ENCODE measurements at places on chromosomes 1 and 21.
A peak's percentile ranks its signal among the peaks of the same experiment; 100 is the strongest.

DNA sequence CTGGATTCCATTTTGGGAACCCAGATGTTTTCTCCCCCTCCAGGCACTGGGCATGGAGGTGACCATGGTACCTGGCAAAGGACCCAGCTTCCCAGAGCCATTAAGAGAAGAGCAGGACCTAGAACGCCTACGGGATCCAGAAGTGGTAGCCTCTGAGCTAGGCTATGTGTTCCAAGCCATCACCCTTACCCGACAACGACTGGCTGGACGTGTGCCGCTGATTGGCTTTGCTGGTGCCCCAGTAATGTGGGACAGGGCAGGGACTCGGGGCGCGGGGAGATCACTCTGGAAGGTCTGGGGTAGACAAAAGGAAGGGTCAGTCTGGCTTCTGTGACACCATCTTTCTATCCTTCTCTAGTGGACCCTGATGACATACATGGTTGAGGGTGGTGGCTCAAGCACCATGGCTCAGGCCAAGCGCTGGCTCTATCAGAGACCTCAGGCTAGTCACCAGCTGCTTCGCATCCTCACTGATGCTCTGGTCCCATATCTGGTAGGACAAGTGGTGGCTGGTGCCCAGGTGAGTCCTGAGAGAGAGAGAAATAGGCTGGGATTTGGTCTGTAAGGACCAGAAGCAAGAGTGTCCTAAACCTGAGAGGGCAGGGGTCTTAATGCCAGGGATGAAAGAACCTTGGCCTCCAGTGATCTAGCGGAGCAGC lies 1.6 kb downstream of the UROD start:
- no peak for DNase-seq

GRCh38 chr1:204830747-204831146 lies 39.9 kb upstream of the NFASC start:
- DNase-seq = no peak

DNA sequence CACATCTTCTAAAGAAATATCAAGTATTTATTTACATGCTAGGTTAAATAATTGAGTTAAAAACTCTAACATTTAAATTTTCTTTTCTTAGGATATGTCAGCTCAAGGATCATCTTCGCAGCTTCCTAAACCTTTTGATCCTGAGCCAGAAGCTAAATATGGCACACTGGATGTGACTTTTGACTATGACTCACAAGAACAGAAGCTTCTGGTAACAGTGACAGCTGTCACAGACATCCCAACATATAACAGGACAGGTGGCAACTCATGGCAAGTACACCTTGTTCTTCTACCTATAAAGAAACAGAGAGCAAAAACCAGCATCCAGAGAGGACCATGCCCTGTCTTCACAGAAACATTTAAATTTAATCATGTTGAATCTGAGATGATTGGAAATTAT lies 132.7 kb upstream of the SERTAD4 start:
- no peak for DNase-seq

DNA sequence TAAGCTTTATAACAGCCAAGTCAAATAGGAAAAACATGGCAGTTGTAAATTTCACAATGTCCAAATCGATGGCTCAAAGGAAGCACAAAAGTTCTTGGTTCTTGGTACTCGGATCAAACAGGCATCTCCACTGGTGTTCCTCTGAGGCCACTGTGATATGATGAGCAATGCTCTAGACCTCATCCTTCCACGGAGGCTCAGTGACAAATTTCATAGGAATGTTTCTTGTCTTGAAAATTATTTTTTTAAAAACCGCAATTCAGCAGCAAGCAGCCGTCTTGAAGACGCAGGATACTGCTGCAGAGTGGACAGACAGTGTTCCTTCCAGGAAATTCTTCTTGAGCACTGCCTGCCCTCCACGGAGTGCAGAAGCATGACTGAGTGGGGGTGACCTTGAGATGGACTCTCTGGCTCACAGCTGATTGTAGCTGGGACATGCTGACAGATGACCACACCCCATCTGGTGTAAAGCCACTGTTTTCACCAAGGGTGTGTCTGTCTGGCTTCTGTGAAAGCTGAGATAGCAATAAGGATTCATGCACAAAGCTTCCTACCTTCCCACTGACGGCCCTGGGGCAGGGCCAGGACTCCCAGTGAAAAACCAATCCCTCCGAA lies 61.9 kb downstream of the TIAM1 start:
- DNase-seq = no peak

DNA sequence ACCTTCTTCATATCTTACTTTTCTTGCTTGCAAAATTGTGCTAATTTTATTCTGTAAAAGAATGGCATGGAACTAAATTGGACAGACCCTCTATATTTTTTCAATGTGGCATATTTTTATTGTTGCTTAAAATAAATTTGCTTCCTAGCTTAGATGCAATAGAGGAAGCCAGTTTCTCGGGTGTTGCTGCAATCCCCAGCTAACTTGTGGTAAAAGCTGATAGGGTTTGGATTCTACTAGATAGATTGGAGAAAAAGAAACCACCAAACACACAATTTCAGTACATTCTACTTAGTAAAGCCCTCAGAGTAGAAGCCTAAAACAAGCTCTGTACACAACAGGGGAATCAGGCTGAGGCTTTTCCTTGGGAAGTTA lies 49.5 kb upstream of the GCLM start:
- no peak for DNase-seq

GRCh38 chr1:229139331-229140118 lies 131.4 kb upstream of the RAB4A start:
- DNase-seq = no peak

GRCh38 chr1:38651669-38652068 lies 207.9 kb downstream of the RRAGC start:
- no peak for DNase-seq

GRCh38 chr1:101683136-101683535 lies 313.6 kb downstream of the OLFM3 start:
- DNase-seq = no peak

- DNase-seq = peak; percentile 43
Measured at GRCh38 chr1:244665771-244666217, 12.9 kb downstream of the DESI2 start.

- no peak for DNase-seq
Measured at GRCh38 chr1:247304031-247304430, 27.6 kb downstream of the ZNF496 start.

DNA sequence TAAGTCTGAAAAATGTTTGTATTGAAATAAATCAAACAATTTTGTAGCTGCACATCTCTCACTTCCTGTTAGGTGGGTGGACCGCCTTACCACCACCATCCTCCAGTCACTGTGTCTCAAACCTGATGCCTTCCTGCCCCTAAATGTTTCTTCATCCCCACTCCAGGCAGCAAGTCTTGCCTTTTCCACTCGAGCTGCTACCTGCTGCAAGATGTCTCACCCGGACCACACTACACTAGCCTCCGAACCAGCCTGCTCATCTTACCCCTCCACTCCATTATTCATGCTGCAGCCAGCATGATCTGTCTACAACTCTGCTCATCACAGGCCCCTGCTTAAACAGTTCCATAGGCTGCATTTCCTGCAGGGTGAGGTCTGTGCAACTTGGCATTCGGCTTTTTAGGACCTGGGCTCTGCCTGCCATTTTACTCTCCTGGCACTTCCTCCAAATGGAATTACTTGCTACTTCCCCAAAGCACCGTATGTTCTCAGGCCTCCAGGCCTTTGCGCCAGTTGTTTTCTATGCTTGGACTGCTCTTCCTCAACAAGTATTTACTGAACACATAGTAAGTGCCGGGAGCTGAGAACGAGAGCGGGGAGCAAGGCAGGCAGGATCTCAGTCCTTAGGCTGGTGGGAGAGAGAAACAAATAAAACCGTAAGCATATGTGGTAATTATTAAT lies 5.2 kb upstream of the SF3A3 start:
- no peak for DNase-seq

GRCh38 chr1:83641206-83641658 lies 357.7 kb downstream of the TTLL7 start:
- DNase-seq = peak; percentile 37

GRCh38 chr1:42482635-42483153 lies 19.6 kb downstream of the CCDC30 start:
- DNase-seq = no peak
